Bronchial smooth muscle cell (primary cell): ENCODE measurements at places on chromosomes 3 and 15. TPM values are rescaled to one million over a fixed set of nuclear protein-coding genes. Genes with fewer than 3 reads are reported as not detected.

The FGF12 gene
- total RNA-seq: under 0.01 TPM in 1 of 2 replicates, not detected in the other

The NISCH gene
- 81.8 and 82.5 TPM in 2 replicates for total RNA-seq

The COL6A6 gene
- 0.16 and 22.8 TPM in 2 replicates for total RNA-seq

The HIGD2B gene
- under 0.01 TPM in 1 of 2 replicates, not detected in the other for total RNA-seq

The DPPA2 gene
- total RNA-seq: not detected in 2 replicates

The LRRC31 gene
- not detected in 2 replicates for total RNA-seq

The RBP2 gene
- not detected in 2 replicates for total RNA-seq

The PRKCI gene
- total RNA-seq: 52.5 and 167 TPM in 2 replicates

The FBXW12 gene
- not detected in 2 replicates for total RNA-seq

The SNX22 gene
- total RNA-seq: 0.26 and 0.32 TPM in 2 replicates

The TRH gene
- total RNA-seq: not detected in 2 replicates

The PTPN9 gene
- 16.1 and 18.4 TPM in 2 replicates for total RNA-seq

The CCDC39 gene
- total RNA-seq: under 0.01 and 0.52 TPM in 2 replicates

The VPS8 gene
- total RNA-seq: 65.9 and 74.2 TPM in 2 replicates

The MLF1 gene
- total RNA-seq: 8.2 and 24.6 TPM in 2 replicates

The SHC4 gene
- total RNA-seq: 4.2 and 5.0 TPM in 2 replicates

The CFAP161 gene
- total RNA-seq: 0.16 and 0.17 TPM in 2 replicates

The LMAN1L gene
- total RNA-seq: not detected in 2 replicates

The RIOX2 gene
- total RNA-seq: 26.9 and 27.7 TPM in 2 replicates

The LDHAL6B gene
- total RNA-seq: not detected in 2 replicates

The PHLDB2 gene
- total RNA-seq: 19.5 and 22.9 TPM in 2 replicates

The NEK10 gene
- total RNA-seq: 16.7 and 41.3 TPM in 2 replicates

The SKOR1 gene
- total RNA-seq: 0.16 and 0.17 TPM in 2 replicates

The FANCD2OS gene
- total RNA-seq: not detected in 2 replicates

The LRRN1 gene
- total RNA-seq: 0.16 TPM in 1 of 2 replicates, not detected in the other

The SLC22A13 gene
- under 0.01 and 0.09 TPM in 2 replicates for total RNA-seq

The SMARCC1 gene
- total RNA-seq: 22.4 and 24.6 TPM in 2 replicates

The ATOSA gene
- total RNA-seq: 16.0 and 20.5 TPM in 2 replicates

The SYNPR gene
- total RNA-seq: not detected in 2 replicates

The TUSC7 gene
- total RNA-seq: under 0.01 TPM in 1 of 2 replicates, not detected in the other
